Inflammatory macrophage treated with lipopolysaccharide for 4 hours (primary cell): ENCODE measurements at places on chromosomes 2 and 18.

DNA sequence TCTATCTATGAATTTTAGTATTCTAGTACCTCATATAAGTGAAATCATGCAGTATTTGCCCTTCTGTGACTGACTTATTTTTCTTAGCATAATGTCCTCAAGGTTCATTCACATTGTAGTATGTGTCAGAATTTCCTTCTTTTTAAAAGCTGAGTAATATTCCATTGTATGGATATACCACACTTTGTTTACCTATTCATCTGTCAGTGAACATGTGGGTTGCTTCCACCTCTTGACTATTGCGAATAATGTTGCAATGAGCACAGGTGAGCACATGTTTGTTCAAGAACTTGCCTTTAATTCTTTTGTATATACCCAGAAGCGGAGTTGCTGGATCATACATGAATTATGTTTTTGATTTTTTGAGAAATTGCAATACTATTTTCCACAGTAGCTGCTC lies 187.4 kb upstream of the RBMS1 start:
- no peak for DNase-seq

- no peak for DNase-seq
Observed at GRCh38 chr2:193693758-193694157, 1499.0 kb upstream of the TMEFF2 start.

DNA sequence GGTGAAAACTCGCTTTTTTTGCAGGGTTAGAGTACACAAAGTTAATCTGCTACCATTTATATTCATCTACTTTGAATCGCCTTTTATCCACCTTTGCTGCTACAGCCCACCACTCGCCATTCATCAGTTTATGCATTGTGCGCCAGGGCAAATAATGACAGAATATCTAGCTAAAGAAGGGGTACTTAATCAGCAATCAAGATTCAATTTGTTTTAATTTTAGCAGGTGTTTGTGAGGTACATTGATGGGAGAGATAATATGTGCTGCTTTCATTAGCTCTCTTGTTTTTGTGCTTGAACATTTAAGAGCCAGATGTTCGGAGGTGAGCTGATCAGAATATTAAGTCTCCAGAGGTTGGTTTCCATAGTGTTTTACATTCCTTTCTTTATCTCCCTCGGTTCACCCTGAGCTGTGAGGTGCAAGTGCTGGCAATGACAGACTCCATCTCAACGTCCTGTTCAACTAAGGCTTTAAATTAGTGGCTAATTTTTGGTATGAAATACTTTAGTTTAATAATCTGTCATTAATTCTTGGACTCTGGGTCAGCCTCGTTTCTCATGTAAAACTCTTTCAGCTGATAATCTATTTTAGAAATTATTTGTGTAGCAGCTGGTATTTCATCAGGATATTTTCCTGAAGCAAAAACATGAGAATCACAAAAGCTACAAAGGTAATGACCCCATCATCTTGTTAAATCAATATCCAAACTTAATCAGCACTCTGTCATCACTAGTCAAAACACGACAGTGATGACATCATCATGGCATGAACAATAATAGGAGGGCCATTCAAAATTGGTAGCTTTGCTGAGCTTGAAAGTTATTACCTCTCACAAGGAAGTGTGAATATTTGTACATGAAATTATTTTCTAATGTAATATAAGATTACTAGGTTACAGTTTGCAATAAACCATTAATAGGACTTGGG lies 479.9 kb upstream of the FANCL start:
- DNase-seq = no peak

DNA sequence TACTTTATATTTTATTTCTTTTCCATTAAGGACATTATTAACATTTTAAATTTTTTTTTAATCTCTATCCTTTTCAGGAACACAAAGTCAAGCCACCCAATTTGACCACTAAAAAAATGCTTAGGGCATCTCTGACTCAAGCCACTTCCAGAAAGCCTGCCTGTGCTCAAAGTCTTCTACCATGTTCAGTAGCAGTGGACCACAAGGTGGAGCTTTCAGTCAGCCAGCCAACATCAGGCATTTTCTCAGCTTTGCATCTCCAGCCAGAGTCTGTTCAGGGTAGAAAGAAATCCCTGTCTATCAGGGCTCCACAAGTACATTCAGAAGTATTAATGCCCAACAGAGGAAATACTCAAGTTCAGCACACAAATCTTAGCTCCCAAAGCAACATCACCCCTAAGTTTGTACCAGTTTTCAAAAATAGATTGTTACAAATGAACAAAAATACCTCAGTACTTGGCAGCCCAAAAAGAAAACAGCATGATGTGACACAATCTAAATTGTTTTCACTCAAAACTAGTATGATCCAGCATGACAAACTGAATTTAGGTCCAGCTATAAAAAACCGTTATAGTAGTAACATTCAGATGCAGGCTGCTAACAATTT lies 37.6 kb downstream of the C18orf63 start:
- peak; percentile 66 for DNase-seq

GRCh38 chr2:175709248-175709647 lies 292.8 kb downstream of the LNPK start:
- no peak for DNase-seq

- no peak for DNase-seq
Observed at GRCh38 chr2:81077396-81077795, 772.8 kb upstream of the LRRTM1 start.

DNA sequence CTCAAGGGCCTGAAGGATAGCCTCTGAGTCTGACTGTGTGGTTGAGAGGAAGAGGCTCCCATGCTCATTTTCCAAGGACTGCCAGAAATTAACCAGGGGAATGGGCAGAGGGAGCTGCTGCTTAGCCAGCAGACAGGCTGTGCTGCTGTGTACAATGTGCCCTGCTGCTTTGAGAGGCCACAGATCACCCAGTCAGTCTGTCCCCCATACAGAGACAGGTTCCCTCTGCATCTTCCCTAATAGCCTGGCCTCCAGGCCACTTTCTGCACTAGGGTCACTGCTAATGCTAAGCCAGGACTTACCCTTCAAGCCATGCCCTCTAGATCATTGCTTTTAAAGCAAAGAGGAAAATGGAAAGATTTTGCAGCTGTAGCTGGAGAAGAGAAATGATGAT lies 341.1 kb downstream of the CYRIA start:
- no peak for DNase-seq

- DNase-seq = no peak
Observed at GRCh38 chr2:207768866-207769596, 675 bp downstream of the FZD5 start.
